Activated CD4-positive, alpha-beta T cell treated with anti-CD3 and anti-CD28 coated beads, Interleukin-10, Interleukin-2, amounts not matched to agents 100 ng/mL and 50 ng/mL, durations not matched to agents 16 hours and 8 hours (primary cell): ENCODE measurements at places on chromosomes 2 and 18.

DNA sequence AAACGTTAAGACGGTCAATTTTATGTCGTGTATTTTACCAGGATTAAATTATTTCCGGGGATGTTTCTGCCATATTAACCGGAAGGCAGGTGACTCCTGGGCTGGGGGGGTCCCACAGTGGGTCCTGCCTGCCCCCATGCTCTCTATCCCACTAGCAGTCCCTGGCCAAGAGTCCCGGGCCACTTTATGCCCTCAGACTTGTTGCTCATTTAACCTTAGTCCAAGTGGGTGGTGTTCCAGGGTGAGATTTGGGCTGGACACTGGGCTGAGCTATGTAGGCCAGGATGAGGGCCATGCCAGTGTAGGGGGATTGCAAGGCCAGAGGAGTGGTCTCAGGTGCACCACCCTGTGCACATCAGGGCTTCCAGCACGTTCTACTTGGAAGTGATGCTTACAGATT lies 24.1 kb downstream of the TWIST2 start:
- DNase-seq, result no peak

DNA sequence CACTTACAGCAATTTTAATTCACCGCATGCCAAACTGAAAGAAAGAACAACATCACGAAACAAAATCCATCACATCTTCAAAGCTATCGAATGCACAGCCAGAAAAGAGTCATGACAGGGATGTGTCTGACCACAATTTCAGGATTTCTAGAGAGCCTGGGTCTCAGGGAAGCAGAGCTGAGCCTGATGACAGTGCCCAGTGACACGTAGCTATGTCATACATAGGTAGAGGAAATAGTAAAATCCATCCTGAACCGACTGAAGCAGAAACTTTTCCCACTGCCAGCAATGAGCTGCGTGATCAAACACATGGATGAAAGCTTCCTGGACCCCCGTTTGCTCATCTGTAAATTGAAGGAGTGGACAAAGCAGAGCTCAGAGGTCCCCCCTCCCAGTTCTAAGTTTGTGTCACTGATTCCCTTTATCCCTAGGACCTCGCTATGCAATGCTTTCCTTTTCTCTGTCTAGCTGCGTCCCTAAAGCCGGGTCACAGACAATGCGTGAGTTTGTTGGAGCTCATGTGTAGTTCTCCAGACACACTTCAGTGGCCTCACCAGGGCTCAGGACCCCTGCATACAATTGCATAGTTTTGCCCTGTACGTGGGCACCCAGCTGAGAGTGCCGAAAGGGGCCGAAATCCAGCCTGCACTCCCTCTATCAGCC lies 37.6 kb downstream of the CCBE1 start:
- no peak for DNase-seq

- no peak for DNase-seq
Observed at GRCh38 chr2:16972276-16972675, 306.6 kb upstream of the CYRIA start.

GRCh38 chr18:48228301-48228715 lies 180.9 kb downstream of the ZBTB7C start:
- DNase-seq, result no peak

- no peak for DNase-seq
Observed at GRCh38 chr2:179636100-179636980, 225.1 kb downstream of the ZNF385B start.

GRCh38 chr18:60962625-60963024 lies 370.6 kb upstream of the CDH20 start:
- DNase-seq, result no peak

DNA sequence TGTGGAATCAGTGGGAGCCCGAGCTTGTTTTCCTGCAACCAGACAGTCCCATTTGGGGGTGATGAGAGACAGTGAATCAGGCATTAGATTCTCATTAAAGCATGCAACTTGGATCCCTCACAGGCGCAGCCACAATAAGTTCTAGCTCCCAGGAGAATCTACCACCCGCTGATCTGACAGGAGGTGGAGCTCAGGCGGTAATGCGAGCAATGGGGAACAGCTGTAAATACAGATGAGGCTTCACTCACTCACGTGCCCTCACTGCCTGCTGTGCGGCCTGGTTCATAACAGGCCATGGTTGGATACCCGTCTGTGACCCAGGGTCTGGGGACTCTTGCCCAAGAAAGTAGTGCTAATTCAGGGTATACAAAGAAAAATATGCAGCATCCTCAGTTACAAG lies 144.8 kb upstream of the RGPD4 start:
- DNase-seq, result no peak

DNA sequence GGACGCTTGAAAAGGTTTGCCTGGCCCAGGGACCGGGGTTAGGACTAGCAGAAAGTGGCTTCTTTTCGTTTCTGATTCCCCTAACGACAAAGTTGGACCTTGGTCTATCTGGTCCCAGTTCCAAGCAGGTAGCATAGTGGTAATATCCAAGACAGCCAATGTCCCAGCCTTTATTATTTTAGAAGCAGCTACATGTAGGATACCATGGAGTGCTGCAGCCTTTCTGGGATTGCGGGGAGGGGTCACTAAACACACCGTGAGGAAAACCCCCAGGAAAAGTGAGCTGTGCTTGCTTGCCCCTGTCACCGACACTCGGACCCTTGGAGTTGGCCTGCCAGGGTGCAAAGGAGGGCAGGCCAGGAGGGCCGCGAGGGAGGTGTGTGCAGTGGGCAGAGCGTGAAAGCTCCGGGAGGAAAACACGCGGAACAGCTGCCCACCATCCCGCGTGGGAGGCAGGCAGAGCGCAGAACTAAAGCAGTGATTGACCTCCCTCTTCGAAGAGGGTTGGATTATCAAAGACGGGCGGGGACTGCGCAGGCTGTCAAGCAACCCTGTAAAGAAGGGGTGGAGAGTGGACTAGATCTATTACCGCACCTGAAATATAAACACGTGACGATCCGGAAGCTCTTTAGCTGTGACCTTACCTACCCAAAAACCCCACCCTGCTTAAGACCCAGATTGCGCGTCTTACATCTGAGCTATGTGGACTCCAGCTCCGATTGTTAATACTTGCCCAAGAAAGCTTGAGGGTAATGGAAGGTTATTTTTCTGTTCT lies 624 bp upstream of the MAP4K3 start:
- peak; percentile 66 for DNase-seq

DNA sequence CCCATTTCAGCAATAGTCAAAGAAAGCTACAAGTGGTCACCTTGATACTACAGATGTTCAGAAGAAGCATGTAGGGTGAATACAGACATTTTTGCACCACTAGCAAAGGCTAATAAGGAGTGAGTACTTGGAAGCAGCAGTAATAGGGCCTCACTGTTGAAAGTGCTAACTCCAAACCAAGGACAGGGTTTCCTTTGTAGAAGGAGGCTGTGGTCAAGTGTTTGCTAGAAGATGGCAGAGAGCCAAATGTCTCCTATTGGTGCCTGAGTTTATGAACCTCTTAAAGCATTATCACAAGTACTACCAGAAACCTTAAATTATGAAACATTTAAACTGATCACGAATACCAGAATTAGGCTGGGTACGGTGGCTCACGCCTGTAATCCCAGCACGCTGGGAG lies 308.1 kb downstream of the ZEB2 start:
- peak; percentile 34 for DNase-seq
